Fibroblast of villous mesenchyme (primary cell): ENCODE measurements at places on chromosomes 5 and 9.

- DNase-seq: no peak
These were observed 128.1 kb downstream of the MYO10 start for GRCh38 chr5:16808021-16808420.

DNA sequence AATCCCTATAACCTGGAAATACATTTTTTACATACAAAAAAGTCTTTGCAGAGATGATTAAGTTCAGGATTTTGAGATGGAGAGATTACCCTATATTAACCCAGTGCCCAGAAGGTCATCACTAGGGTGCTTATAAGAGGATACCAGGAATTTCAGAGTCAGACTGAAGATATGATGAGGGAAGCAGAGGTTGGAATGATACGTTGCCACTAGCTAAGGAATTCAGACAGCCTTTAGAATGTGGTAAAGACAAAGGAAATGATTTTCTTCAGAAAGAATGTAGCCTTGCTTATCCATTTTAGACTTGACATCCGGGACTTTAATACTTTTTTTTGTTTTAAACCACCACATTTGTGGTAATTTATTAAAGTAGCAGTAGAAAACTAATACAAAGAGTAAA is 2176.8 kb upstream of the C9orf72 start:
- peak; percentile 25 for DNase-seq

- no peak for DNase-seq
These were observed 87.3 kb downstream of the HRH2 start for GRCh38 chr5:175745210-175745609.

DNA sequence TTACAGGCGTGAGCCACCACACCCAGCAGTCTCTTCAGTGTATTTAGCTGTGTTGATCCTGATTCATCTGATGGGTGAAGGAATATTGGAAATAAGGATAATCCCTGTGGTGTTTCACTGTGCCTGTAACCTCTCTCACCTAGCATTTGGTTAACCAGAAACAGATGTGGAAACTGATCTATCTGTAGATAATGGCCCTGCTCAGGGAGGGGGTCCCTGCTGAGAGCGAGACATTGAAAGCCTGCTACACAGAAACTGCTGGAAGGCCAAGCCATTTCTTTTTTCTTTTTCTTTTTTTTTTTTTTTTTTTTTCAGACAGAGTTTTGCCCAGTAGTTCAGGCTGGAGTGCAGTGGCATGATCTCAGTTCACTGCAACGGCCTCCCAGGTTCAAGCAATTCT is 28.4 kb downstream of the QRFP start:
- no peak for DNase-seq

DNA sequence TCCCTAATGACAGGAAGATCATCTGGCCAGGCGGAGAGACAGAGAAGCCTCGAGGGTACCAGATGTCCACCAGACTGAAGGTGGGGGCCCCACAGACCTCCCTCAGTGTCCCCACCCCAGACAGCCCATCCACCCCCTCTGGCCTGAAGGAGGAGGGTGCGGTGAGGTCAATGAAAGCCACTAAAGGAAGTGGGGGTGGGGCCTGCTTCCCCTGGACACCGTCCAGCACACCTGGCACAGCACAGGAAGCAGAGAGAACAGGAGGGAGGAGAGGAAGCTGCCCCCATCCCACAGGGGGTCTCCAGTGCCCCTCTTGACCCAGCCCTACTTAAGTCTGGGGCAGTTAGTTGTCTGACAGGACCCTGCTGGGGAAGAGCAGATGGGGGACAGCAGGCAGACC is 11.2 kb downstream of the LRRC26 start:
- no peak for DNase-seq

DNA sequence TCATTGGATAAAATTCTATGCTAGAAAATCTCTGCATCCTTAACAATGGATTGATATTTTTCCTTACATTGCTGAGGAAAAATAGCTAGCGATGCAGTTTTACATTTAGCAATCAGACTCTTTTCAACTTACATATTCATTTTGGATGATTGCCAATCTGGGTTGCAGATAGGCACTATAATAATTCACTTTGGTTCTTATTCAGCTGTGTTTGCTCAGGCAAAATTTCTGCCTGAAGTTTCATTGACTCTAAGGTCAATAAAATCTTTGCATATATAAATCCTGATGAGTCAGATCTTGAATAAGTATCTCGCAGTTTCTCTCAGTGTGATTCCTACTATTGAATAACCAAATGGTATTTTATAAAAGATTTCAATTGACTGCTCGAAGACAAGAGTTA is 1105.8 kb downstream of the CDH18 start:
- no peak for DNase-seq

DNA sequence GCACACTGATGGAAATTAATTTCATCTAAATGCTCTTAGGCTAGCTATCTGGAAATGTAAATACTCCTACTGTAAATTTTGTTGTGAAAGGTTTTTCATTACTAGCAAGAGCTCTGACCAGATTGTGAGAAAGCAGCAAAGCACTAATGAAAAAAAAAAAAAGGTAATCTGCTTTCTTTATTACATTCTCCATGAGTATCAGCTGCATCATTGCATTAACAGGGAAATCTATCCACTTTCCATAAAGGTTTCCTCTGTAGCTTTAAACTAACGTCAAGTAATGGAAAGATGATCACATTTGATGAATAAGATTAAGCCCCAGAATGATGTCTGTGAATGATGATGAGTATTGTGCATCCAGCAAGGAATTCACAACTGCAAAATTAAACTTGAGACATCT is 790.6 kb upstream of the TYRP1 start:
- DNase-seq: no peak

- no peak for DNase-seq
These were observed 284.1 kb downstream of the NFIB start for GRCh38 chr9:14029806-14030374.

DNA sequence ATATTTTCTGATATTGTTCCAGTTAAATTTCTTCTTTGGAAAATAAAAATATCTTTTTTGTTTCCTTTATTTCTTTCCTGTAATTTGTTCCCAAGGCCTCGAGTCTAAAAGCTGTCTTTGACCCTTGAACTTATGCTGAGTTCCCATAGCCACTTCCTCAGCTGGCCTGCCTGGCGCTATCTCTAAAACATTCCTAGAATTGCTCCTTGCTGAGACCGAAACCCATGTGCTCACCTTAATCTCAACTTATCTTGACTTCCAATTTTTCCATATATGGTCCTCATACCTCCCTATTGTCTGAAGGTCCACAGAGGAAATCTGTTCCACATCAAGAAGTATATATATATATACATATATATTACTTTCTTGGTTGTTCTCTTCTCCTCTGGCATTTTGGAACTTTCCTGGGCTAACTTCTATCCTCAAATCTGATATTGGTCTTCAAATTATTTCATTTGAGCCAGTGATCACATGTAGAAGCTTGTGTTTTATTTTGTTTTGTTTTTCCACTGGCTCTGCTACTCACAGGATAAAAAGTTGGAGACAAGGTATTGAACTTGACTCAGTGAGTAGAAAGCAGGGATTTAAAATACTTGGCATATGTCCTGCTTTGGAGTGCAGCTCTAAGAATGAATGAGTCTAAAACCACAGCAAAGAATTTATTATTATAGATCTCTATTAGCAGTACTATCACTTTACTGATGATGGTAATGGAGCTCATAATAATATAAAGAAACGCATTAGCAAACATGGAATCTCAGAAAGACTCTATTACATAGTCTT is 45.2 kb downstream of the ENC1 start:
- DNase-seq: peak; percentile 69

GRCh38 chr9:35713578-35713977 is 18.4 kb downstream of the TLN1 start:
- no peak for DNase-seq
